ENCODE measurements at places on chromosomes 5 and 9.

DNA sequence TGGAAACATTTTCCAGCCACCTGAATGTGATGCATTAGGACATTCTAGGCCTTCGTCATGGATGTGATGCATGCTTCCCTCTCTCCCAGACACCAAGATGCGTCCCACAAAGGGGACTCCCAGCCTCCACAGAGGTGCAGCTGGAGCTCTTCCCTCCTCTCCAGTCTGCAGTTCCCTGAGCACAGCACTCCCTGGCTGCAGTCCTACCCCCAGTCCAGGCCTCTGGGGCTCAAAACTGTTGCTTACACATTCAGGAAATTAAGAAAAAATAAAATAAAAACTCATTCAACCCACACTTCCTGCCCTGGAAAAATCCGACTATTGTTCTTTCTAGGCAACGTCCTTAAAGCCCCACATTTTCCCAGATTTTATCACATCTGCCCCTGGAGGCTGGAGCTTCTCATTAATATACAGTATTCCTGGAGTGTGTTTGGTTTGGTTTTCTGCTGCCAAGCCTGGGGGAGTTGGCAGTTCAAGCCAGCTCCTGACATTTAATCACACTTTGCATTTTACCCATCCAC lies 78.4 kb upstream of the ICE1 start:
- no peak for DNase-seq

- no peak for DNase-seq
Measured at GRCh38 chr5:151740958-151741373, 17.5 kb downstream of the ATOX1 start.

- DNase-seq: no peak
Measured at GRCh38 chr5:39657943-39658342, 233.2 kb upstream of the DAB2 start.

GRCh38 chr9:131733541-131734061 lies 6.3 kb downstream of the RAPGEF1 start:
- no peak for DNase-seq

DNA sequence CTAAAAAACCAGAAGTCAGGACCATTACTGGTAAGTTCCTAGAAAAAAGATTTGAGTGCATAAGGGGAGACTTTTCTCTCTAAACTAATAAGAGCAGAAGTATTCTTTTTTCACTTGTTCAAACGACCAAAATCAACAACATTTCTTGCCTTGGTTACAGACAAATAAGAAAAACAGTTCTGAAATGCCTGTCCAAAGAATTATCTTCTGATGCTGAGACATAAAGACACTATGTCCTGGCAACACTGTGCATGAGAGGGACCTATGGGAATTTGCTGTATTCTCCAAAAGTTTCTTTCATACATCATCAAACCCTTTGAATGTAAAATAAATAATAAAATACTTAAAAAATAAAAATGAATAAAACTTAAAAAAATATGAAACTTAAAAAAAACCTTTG lies 50.4 kb downstream of the ZNF474 start:
- no peak for DNase-seq

GRCh38 chr5:1420211-1421195 lies 24.7 kb downstream of the SLC6A3 start:
- DNase-seq: no peak

All from LNCaP clone FGC (cell line).